ENCODE measurements at places on chromosomes 4 and X.

- DNase-seq: peak; percentile 29
Measured at GRCh38 chr4:111937368-111937767, 207.9 kb upstream of the FAM241A start.

DNA sequence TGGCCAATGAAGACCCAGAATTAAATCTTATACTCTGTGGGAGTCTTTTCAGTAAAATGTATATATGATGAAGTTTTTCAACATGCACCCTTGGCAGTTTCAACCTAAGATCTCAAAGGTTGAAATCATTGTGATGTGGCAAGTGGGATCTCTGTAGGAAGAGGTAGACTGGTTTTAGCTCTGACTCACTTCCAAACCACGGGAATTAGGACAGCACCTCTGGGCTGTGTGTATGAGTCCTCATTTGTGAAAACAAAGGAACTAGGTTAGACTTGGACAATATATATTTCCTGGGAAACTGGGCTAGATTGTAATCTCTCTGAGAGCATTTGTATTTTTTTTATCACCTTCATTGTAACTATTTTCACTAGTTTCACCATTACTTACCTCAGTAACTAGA is 333.0 kb downstream of the ADGRL3 start:
- no peak for DNase-seq

- DNase-seq: no peak
Measured at GRCh38 chr4:136810626-136811025, 721.7 kb downstream of the PCDH18 start.

DNA sequence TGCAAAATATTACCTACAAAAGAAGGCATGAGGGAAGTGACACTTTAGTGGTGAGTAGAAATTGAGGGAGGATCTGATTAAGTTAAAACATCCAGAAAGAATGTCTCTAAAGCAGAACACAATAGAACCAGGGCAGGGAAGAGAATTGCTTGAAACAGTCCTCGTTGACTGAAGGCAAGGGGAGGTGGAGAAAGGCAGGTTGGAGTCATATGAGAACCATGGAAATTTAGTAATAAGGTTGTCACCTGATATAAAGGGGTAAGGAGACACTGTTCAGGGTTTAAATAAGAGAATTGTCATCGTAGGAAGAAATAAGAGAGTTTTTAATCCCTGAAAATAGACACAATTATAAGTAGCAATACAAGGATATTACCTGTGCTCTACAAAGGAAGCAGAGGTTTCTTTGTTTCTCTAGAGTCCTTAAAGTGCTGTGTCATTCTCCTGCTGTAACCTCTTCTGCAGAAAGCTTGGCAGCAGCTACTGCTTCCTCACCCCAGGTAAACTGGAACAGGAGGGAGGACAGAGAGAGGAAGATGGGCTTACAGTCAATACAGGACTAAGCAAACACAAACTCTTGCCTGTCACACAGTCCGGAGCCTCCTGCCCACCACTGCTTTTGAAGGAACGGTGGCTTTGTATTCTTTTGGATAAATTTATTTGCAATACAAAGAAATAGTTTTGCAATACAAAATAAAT is 258.4 kb downstream of the PPARGC1A start:
- no peak for DNase-seq

DNA sequence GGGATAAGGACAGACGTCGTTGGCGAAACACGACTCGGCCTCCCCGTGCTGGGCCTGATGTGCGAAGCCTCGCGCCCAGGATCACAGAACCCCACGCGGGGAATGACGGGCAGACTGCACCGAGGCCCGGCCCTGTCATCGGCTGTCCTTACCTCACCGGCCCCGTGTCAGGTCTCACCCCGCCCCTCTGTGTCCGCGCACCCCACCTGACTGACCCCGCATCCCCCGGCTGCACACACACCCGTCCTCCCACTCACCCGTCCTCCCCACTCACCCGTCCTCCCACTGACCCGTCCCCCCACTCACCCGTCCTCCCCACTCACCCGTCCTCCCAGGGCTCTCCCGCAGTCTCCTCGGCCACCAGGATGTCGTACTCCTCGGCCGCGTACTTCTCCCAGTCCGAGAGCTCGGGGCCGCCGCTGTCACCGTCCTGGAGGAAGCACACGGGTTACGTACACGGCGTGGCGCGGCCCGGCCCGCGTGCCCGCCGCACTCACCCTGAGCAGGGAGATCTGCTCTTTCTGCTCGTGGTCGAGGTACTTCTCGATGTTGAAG is 19.8 kb upstream of the GTPBP6 start:
- DNase-seq: no peak

DNA sequence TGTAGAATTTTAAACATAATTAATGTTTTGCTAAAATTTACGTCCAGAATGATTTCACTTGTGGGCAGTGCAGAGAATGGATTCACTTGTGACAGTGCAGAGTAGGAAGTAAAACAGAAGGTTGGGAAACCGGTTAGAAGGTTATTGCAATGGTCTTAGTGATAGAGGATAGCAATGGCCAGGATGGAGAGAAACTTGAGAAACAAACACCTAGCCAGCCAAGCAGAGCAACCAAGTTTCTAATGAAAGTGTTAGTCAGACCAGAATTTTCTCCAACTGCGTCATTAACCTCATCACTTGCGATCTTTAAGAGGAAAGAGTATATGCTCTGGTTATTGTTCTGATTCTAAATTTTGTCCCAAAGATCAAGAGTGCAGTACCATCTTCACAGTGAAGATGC is 50.0 kb upstream of the TBC1D9 start:
- no peak for DNase-seq

GRCh38 chr4:74085669-74086068 is 13.3 kb downstream of the CXCL2 start:
- no peak for DNase-seq

DNA sequence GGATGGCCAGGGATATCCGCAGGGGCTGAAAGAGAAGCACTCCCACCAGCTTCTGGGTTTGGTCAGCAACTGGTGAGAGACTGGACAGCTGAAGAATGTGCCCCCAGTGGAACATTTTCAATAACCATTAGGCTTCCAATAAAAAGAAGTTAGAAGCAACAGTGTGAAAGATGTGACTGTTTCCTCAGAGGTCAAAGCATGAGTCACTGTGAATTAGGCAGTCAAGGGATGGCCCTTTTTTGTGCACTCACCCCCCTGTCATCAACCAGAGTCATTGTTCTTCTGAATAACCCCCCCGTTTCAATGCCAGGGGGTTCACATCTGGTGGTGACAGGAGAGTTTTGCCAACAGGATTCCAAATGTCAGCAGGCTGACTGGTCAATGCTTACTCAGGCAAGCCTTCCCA is 74.6 kb upstream of the SH3RF1 start:
- peak; percentile 23 for DNase-seq

DNA sequence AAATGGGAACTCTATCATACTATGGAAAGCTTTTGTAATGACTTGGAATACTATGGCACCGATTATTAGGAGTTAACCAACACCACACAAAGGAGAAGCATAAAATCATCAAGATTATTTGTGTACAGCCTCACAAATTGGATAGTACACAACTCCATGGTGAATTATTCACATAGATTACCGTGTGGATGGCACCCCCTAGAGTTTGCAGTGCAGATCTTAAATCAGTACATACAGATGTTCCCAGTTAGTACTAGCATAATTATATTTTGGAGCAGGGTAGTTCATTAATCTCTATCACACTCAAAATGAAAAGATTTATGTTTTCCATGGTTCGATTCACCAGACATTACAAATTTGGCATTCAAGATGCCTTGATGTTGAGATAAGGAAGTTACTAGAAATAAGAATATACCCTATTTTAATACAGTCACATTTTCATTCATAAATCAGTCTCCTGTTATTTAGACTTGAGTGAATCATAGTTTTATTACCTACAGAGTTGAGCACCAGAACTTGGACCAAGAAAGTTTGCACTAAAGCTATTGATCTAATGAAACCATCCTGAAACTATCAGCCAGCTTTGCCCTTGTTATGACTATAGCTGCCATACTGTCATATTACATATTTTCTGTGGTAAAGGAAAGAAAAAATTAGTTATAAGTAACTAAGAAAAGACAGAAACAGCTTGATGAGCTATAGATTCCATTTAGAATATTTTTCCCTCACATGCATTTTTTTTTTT is 531.8 kb downstream of the GLUD2 start:
- peak; percentile 15 for DNase-seq

DNA sequence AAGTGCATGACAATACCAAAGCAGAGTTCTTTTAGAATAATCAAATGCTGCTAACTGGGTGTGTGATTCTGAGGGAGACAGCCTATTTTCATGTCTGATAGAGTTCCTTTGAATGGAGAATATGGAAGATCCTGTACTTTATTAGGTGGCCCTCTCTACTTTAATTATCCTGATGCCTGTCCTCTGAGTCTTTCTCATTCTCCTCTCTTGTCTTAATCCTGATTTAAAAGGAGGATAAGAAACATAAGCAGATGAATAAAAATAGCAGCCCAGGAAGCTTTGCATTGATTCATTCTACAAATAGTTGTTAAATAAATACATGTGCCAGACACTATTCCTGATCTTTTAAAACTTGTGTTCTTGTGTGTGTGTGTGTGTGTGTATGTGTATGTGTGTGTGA is 387.3 kb downstream of the SPRY1 start:
- no peak for DNase-seq

GRCh38 chrX:2907295-2907694 is 21.8 kb downstream of the ARSD start:
- no peak for DNase-seq

DNA sequence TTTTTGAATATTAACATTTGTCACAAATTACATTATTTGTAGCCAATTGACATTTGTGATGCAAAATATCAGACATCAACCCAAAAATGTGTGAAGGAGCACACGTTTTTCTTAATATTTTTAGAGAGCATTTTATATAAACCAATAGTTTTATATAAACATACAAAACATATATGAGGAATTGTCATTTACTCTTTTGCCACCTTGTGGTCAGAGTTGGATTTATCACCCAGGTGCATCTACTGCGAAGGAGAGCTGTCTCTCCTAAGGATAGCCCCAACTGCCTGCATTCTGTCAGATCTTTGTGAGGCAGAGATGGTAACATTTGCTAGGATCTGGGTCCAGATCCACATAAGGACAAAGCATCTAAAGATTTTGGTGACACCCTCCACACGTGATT is 2.5 kb upstream of the USP27X start:
- peak; percentile 82 for DNase-seq

GRCh38 chrX:27890611-27891010 is 82.8 kb downstream of the MAGEB10 start:
- DNase-seq: no peak

- peak; percentile 69 for DNase-seq
Measured at GRCh38 chr4:77699731-77700210, 94.2 kb downstream of the CXCL13 start.

- DNase-seq: no peak
Measured at GRCh38 chr4:146245246-146245645, 30.9 kb downstream of the REELD1 start.

- DNase-seq: no peak
Measured at GRCh38 chr4:46956451-46956850, 36.9 kb downstream of the GABRA4 start.

GRCh38 chr4:85669204-85669603 is 194.3 kb downstream of the ARHGAP24 start:
- no peak for DNase-seq

- peak; percentile 81 for DNase-seq
Measured at GRCh38 chr4:76897536-76898384, at the start of gene SOWAHB. TSS of gene SOWAHB (minus strand) at chr4:76898144. CDS start at chr4:76897849, 295 bp downstream.
